ENCODE measurements at places on chromosomes 3 and 15.
A peak's percentile ranks its signal among the peaks of the same experiment; 100 is the strongest.

DNA sequence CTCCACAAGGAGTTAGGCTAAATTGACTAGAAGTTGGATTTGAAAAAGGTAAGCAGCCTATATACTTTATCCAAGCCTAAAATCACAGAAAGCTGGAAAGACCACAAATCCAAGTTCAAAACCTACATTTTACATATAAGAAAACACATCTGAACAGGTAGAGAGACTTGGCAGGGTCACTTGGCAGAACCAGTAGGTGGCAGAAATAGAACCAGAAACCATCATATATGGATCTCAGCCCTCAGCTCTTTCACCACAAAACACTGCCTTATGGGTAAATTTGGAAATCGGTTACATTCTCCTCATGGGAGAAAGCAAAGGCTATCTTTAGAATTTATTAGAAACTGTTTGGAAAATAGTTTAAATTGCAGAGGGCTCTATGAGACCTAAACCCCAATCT is 44.2 kb downstream of the MKRN2 start:
- DNase-seq, result no peak

DNA sequence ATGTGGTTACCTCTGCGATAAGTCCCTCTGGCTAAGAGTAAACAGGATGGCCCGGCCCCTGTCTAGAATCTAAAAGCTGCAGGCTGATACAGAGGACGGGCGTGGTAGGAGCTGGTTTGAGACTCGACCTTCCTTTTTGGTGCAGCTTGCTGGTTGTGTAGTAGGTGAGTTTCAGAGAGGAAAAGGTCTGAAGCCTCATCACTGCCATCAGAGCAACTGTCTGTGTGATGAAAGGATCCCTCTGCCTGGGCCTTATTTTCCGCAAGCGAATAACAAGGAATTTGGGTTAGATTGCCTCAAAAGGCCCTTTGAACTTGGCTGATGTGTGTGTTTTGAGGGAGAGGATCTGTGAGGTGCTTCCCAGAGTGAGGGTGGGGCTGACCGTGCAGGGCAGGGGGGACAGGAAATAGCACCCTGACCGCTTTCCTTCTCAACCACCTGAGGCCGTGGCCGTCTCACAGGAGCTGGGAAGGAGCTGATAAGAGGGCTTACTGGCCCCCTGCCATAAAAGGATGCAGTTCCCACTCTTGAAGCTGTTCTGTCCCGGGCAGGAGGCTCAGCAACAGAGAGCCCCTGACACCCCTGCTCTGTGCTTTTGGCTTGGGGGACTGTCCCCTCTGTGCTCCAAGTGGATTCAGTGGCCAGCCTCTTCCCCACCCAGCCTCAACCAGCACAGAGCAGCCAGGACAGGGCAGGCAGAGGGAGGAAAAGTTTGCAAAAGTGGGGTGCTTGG is 45.6 kb upstream of the TFRC start:
- peak; percentile 21 for DNase-seq

- DNase-seq, result no peak
Measured at GRCh38 chr3:172119266-172119969, 80.0 kb downstream of the FNDC3B start.

- DNase-seq, result no peak
Measured at GRCh38 chr3:73772076-73772886, 147.5 kb upstream of the PDZRN3 start.

GRCh38 chr3:125129512-125129997 is 73.8 kb upstream of the HEG1 start:
- no peak for DNase-seq

DNA sequence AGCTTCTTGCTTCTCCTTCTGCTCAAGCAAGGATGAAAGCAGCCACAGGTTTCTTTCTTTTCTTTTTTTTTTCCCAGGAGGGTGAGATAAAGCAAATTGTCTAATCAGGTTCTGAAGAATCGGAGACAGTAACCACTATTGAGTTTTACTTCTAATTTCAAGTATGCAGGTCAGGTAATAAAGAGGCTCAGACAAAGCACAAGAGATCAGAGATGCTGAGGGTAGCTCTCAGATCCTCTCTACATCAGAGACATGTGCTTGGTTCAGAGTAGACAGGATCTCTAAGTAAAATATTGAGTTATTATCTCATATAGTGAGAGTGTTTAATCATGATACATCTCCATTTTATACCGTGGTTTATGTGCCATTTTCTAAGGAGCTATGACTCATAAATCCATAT is 168.5 kb downstream of the NFKBIZ start:
- no peak for DNase-seq

DNA sequence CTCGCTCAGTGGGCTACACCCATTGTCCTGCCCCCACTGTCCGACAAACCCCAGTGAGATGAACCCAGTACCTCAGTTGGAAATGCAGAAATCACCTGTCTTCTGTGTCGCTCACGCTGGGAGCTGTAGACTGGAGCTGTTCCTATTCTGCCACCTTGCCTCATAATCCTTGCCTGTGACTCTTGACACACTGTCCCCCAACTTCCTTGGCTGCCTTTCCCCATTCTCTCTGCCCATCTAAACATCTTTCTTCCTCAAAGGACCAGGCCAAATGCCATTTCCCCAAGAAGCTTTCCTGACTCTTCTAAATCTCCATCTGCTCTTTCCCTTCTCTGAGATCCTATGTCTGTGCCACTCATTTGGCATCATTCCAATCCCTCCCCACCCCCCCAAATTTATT is 9.7 kb upstream of the CD80 start:
- no peak for DNase-seq

DNA sequence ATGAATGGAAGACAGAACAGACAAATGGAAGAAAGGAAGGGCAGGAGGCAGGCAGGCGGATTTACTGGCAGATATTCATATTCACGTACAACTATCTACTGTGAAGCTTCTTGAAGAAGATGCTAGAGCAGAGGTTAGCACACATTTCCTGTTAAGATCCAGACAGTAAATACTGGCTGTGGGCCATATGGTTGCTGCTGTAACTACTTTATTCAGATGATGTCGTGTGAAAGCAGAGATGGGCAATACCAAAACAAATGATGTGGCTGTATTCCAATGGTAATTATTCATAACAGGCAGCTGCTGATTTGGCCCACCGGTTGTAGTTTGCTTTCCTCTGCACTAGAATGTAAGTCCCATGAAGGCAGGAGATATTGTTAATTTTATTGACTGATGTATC is 115.7 kb upstream of the PRTG start:
- no peak for DNase-seq

DNA sequence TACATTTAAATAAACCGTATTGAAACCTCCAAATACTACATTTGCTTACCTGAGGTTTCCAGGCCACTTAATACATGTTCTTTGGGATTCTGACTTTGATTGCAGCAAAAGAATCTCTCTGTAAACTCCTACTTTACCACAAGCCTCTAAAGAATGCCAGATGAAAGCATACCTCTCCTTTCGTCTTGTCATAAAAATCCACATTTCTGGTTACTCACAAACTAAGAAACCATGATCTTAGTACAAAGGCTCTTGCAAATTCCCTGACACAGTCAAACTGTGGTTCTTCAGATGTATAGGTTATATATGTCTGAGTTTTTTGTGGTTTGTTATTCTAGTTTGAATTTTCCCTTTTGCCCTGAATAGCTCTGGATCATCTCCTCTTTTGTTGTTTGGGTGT is 188.4 kb downstream of the RAP2B start:
- no peak for DNase-seq

GRCh38 chr3:15409239-15409638 is 18.1 kb downstream of the METTL6 start:
- DNase-seq, result no peak

- DNase-seq, result no peak
Measured at GRCh38 chr15:93656041-93656440, 567.0 kb upstream of the RGMA start.

DNA sequence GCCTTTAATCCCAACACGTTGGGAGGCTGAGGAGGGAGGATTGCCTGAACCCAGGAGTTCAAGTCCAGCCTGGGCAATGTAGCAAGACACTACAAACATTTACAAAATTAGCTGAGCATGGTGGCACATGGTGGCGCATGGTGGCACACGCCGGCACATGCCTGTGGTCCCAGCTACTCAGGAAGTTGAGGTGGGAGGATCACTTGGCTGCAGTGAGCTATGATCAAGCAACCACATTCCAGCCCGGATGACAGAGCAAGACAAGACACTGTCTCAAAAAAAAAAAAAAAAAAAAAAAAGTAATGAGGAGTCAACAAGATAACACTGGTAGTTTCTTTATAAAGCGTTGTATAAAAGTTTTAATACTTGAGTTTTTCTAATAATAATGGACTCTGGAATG is 10.1 kb downstream of the FEZF2 start:
- DNase-seq, result no peak

GRCh38 chr3:196666001-196666867 is 26.7 kb downstream of the NRROS start:
- no peak for DNase-seq

DNA sequence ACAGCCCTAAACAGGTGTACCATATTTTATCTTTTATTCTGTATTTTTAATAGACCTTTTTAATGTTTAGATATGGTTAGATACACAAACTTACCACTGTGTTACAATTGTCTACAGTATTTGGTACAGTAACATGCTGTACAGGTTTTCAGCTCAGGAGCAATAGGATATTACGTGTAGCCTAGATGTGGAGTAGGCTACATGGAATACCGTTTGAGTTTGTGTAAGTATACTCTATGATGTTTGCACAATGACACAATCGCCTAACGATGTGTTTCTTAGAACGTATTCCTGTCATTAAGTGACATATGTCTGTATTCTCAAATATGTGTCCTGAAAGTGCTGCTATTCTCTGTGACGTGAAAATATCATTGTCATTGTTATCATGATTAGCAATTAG is 62.6 kb downstream of the MFSD1 start:
- no peak for DNase-seq

DNA sequence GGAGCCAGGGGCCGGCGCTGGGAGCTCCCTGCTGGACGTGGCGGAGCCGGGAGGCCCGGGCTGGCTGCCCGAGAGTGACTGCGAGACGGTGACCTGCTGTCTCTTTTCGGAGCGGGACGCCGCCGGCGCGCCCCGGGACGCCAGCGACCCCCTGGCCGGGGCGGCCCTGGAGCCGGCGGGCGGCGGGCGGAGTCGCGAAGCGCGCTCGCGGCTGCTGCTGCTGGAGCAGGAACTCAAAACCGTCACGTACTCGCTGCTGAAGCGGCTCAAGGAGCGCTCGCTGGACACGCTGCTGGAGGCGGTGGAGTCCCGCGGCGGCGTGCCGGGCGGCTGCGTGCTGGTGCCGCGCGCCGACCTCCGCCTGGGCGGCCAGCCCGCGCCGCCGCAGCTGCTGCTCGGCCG is 1.5 kb downstream of the SMAD6 start:
- DNase-seq, result peak; percentile 20

DNA sequence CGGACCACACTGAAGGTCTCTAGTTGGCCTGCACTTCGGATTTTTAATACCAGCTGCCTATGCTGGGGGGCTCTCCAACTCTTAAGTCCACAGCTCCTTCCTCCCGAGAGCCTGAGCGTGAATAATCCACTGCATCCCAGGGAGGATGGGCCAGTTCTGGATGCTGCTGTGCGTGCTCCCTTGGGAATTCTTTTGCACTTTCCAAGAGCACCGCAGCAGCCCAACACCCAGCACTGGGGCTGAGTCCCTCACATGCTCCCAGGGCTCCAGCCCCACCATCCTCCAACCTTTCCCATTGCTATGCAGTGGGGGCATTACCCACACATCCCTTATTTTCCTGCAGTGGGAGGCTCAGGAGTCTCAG is 136.4 kb upstream of the IQSEC1 start:
- DNase-seq, result no peak

DNA sequence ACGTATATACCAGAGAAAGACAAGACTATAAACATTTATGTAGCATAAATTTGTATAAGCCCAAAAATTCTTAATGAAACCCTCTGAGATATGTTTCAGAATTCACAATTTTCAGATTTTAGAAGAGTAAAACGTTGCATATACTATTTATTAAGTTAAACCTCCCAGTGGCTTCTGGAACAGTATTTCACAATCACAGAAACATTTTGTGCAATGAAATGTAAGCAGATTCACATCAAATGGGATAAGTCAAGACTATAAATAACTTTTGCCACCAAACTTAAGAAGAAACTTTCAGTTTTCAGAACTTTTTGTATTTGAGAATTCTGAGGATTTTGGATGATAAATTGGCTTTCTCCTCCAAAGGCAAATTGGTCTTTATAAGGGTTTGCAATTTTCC is 9.2 kb downstream of the SLTM start:
- no peak for DNase-seq

GRCh38 chr3:65526656-65527055 is 512.1 kb downstream of the MAGI1 start:
- DNase-seq, result no peak

GRCh38 chr3:123246866-123247265 is 45.1 kb downstream of the SEC22A start:
- no peak for DNase-seq

DNA sequence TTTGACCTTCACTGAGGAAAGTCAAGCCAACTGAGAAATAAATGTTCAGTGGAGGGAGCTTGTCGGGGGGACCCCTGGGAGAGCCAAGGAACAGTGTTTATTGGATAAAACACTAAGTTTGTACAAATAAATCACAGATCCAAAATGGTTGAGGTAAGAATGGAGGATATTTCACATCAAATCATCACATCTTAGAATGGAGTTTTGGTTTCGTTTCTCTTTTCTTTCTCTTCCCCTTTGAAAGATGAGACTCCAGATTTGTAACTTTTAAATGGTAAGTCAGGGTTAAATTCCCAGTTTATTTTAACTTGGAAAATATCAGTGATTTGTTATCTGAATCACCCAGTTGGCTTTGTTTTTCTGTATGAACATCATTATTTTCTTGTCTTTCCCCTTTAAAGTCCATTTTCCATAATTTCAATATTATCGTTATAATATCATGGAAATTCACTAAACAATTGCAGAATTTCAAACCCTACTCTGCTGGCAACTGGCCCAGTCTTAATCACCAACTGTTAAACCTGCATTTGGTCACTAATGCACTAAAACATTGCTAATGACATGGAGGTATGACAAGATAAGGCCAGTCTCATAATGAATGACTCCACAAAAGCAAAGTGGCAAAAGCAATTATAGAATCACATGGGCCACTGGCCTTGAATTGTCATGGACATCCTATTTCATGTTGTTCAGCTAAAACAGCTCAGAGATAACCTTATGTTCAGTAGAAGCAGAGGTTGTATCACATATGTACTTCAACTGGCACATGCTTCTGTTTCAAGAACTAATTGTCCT is 295.1 kb downstream of the SHOX2 start:
- DNase-seq, result no peak

- DNase-seq, result peak; percentile 35
Measured at GRCh38 chr15:62164396-62165103, 535 bp downstream of the C2CD4B start.

DNA sequence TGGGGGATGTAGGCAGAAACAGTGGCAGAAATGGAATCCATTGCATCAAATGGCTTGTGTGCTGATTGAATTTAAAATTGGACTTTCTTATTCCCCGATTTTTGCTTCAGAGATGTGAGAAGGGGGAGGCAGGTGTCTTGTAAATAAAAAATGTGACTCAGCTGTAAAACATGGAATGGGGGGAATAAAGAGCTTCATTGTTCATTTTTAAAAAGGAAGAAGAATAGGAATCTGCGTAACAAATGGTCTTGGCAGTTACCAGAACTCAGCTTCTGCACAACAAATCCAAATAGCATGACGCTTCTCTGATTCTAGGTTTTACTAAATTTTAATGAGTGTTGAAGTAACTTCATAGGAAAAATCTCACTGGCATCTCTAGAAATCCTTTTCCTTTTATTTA is 323.9 kb upstream of the GBE1 start:
- DNase-seq, result no peak

- no peak for DNase-seq
Measured at GRCh38 chr15:28117432-28117990, 18.4 kb upstream of the OCA2 start.

GRCh38 chr15:92361321-92362000 is 32.2 kb upstream of the ST8SIA2 start:
- DNase-seq, result no peak

GRCh38 chr3:161081633-161082032 is 23.5 kb downstream of the B3GALNT1 start:
- DNase-seq, result no peak

Data from activated naive CD8-positive, alpha-beta T cell treated with anti-CD3 and anti-CD28 coated beads for 36 hours (primary cell).